ENCODE measurements at places on chromosomes 1 and 21.

GRCh38 chr1:234607109-234608024, 2.6 kb downstream of the IRF2BP2 start:
- no peak for DNase-seq

DNA sequence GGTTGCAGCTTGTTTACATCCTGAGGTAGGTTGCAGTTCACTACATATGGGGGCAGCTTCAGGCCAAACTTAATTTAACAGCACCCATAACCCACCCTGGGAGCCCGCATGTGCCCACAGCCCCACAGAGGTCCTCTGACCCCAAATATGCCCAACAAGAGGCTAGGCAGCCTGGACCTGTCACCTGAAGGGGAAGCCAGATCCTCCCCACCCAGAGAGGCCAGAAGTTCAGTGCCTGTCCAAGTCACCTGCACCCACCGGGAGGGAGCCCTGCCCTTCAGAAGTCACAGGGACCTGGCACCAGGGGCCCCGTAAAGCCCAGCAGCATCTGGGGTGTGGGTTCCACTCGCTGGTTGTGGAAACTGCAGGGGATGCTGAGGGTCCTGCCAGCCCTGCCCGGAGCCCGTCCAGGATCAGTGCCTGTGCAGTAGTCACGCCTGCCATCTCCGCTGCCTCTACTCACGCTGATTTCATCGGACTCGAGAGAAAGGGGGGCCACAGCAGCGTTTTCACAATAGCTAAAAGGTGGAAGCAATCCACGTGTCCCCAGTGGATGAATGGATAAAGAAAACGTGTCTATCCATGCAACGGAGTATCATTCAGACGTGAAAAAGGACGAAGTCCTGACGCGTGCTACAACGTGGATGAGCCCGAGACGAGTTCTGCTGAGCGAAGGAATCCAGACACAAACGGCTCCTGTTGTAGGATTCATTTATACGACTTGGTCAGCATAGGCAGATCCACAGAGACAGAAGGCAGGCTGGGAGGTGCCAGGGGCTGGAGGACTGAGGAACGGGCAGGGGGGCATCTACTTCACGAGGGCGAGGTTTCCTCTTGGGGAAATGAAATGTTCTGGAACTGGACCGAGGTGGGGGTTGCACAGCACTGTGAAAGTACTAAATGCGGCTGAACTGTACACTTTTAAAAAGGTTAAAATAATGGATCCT, 33.9 kb upstream of the COL6A2 start:
- no peak for DNase-seq

DNA sequence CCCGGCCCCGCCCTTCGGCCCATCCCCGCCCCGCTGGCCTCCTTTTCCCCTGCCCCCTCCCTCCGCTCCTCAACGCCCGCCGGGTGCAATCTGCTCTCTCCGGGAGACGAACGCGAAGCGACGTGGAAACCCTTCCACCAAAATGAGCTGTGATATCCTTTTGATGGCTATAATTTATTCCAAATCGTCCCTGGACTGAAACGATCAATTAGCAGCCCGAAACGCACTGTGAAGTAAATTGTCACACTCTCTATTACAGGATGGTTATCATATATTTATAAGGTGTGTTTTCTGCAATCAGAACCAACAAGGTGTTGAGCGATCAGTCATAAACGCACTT, 134.6 kb upstream of the BARHL2 start:
- DNase-seq: no peak

DNA sequence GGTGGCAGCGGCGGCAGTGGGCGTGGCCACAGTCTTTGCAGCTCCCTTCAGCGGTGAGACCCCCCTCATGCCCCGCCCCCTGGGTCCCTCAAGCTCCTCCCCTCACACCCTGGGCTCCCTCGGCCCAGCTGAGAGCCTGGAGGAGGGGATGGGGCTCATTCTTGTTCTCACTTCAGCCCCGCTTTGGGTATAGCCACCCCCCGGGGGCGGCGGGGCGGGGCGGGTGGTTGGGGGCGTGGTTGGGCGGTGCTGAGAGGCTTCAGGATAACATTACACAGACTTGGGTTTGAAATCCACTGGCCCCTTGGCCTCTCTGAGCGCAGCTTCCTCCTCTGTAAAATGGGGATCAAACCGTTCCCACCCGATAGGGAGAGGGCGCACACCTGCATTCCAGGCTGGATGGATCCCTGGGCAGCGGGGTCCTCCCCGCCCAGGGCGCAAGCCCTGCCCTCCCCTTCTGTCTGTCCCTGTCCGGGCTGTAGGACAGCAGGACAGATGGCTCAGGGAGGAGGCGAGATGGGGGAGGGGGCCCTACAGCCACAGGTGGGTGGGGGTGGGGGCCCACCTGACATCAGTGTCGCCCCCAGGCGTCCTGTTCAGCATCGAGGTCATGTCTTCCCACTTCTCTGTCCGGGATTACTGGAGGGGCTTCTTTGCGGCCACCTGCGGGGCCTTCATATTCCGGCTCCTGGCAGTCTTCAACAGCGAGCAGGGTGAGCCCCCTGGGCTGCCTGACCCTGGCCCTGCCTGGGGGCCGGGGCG, 5.1 kb downstream of the CLCNKA start:
- no peak for DNase-seq

DNA sequence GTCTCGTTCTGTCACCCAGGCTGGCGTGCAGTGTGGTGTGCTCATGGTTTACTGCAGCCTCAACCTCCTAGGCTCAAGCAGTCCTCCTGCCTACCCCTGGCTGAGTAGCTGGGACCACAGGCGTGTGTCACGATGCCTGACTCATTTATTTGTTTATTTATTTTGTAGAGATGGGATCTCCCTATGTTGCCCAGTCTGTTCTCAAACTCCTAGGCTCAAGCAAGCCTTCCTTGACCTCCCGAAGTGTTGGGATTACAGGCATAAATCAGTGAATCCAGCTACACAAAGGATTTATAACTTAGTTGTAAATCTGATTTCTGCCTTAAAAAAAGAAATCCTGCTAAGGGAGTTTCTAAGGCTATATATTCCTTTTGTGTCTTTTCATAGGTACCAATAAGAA, 30.5 kb upstream of the ZNF496 start:
- no peak for DNase-seq

DNA sequence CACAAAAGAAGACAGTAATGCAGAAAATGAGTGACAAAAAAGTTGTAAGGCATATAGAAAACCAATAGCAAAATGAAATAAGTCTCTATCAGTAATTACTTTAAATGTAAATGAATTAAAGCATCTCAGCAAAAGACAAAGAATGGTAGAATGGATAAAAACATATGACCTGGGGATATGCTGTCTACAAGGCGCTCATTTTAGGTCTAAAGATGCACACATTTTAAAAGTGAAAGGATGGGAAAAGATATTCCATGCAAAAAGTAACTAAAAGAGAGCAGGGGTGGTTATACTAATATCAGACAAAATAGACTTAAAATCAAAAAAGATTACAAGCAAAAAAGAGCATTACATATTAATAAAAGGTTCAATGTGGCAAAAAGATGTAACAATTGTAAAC, 41.2 kb downstream of the SPATA6 start:
- DNase-seq: no peak
